ENCODE measurements at places on chromosomes 5 and 9.

- DNase-seq, result no peak
Observed at GRCh38 chr5:117667105-117667504, 1092.5 kb upstream of the SEMA6A start.

DNA sequence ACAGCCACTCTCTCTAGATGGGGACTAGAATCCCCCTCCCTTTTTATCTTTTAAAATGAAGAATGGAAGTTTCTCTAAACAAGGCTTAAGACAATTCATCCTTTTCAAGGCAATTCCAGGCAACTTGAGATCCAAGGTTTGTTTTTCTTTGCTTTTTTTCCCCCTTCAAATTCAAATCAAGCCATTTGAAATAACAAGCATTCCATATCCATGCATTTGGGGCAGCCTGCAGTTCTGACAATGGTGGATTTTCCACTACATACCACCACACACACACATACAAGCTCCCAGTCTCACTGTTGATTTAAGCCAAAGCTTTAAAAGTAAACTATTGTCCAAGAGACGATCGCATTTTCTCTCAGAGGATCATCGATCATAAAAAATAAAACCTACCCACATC is 424 bp downstream of the INSYN2B start:
- no peak for DNase-seq

- DNase-seq, result no peak
Observed at GRCh38 chr9:24464319-24464951, 81.3 kb downstream of the IZUMO3 start.

DNA sequence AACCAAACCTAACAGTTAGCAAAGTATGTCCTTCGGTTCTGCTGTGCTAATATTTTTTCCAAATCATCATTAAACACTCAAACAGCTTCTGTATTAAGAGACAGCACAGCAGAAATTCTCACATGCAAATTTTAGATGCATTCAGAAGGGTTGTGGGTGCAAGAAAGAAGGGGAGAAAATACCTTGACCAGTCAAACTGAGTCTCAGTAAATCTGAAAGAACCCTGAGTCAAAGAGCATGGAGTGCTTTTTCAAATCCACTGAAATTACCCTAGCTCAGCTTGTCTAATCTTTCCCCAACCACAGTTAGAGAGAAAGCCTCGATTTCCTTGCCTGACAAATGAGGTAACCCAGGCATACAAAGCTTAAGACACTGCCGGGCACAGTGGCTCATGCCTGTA is 55.1 kb downstream of the RETREG1 start:
- DNase-seq, result no peak

GRCh38 chr9:37908698-37909186 is 4.8 kb upstream of the SLC25A51 start:
- DNase-seq, result no peak

- DNase-seq, result no peak
Observed at GRCh38 chr5:98721231-98721928, 52.1 kb upstream of the RGMB start.

GRCh38 chr5:96235008-96235910 is 197.8 kb downstream of the PCSK1 start:
- no peak for DNase-seq

GRCh38 chr9:16337322-16338029 is 533.0 kb downstream of the BNC2 start:
- no peak for DNase-seq

DNA sequence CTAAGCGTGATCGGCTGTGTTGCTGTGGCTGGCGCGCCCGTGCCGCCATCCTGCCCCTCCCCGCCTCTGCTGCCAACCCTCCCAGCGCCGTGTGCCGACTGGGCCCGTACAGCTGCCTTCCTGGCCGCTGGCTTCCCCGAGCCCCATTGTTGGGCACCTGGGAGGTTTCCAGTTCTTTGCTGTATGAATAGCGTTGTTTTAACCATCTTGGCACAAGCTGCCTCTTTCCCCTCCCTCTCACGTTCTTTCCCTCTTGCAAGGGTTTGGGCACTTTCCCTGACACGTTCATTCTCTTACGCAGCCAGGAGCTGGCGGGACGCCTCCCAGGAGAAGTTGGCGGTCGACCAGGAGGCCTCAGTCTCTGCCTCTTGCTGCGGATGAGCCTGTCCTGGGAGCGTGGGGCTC is 43.1 kb upstream of the RXRA start:
- no peak for DNase-seq

GRCh38 chr5:88214655-88215054 is 54.0 kb downstream of the TMEM161B start:
- DNase-seq, result no peak

DNA sequence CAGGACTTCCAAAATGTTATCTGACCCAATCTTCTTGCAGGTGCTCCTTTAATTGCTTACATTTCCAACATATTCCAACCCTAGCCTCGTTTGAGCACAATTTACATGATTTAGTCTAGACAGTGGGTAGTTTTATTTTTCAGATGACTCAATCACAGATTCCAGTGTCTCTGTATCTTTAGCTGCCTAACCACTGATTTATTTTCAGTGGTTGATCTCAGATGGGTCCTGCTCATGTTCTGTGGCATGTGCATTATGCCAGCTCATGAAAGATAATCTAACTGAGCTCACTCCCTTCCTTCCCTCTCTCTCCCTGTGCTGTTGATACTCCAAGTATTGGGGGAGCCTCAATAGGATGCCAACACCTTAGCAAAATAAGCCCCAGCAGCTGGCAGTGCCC is 106.1 kb upstream of the ICE1 start:
- no peak for DNase-seq

Data from SK-N-DZ (cell line).